CD4-positive, alpha-beta T cell (primary cell): ENCODE measurements at places on chromosomes 6 and 20.

DNA sequence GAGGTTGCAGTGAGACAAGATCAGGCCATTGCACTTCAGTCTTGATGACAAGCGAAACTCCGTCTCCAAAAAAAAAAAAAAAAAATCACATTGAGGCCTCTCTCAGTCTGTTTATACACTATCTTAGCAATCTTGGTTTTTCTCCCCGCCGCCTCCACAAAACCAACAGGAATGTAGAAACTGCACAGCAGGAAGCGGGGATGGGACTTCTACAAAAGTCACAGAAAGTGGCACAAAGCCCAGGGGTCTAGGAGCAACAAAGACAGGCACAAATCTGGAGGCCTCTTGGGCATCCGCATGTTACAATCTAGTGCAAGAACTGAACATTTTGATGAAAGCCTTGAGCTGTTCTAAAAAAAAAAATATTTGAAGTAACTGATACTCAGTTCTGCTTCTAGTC is 48.6 kb downstream of the KDM1B start:
- no peak for DNase-seq

DNA sequence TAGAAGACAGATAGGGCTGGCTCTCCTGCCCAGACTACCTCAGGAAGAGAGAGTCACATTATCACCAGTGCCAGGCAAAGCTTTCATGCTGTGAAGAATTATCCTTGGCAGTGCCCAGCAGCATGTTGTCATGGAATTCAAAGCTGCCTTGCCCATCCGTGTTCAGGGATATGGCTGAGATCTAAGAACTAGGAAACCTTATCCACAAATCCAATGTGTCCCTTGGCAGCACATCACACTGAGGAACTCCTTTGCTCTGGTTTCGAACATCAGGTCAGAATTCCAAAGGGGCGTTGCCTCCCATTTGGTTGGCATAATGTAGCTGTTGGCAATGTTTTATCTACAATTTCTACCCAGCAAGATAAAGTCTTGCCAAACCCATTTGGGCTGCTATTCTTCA is 52.7 kb downstream of the ADGRF1 start:
- DNase-seq = no peak

GRCh38 chr6:163429858-163430448 is 15.4 kb downstream of the QKI start:
- DNase-seq = no peak

DNA sequence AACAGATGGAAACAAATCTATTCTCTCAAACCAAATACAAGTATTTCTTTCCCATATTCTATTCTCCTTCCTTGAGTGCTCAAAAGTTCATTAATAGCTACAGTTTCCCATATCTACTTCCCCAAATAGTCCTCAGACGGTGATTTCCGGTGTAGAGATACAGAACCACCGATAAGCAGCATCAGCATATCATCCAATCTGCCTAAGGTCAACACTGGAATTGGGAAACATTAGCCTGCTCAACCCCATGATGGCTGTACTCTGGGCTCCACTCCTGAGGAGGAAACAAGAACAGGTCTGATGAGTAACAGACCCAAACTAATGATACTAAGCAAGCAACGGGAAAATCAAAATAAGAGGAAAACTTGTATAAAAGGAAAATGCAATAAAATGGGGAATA is 115.6 kb downstream of the EPB41L2 start:
- no peak for DNase-seq

DNA sequence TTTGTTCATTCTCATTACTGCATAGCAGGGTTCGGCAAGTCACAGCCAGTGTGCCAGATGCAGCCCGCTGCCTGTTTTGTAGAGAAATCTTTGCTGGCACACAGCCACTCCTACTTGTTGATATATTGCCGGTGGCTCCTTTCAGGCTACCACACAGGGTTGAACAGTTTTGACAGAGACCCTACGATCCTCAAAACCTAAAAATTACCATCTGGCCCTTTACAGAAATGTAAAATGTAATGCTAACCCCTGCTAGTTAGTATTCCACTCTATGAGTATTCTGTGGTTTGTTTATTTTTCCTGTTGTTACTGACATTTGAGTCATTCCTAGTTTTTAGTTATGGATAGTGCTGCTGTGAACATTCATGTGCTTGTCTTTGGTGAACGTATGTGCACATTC is 11.5 kb downstream of the DHX35 start:
- no peak for DNase-seq

GRCh38 chr6:106083618-106084017 is 2.5 kb upstream of the PRDM1 start:
- no peak for DNase-seq

- no peak for DNase-seq
These were observed 10.1 kb downstream of the LSM14B start for GRCh38 chr20:62132421-62132820.

GRCh38 chr6:150907383-150907782 is 41.9 kb downstream of the MTHFD1L start:
- no peak for DNase-seq

DNA sequence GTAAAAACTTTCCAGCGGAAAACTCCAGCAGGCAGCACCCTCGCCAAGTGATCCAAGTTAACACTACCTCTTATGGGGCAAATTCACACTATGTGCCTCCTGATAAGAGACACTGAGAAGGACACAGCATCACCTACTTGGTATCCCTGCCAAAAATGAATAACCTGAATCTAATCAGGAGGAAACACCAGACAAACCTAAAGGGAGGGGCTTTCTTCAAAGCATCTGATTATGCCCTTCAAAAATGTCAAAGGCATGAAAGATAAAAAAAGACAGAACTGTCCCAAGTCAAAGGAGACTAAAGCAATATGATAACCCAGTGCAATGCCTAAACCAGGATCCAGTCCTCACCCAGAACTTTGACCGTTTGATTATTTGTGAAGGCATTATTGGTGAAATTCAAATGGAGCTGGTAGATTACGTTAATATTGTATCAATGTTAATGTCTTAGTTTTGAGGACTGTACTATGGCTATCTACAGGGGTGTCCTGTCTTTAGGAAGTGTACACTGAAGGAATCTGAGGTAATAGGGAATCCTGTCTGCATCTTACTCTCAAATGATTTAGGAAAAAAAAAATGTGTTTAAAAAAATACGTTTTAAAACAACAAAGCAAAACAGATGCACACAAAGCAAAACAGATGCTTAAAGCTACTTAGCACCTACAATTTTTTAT is 8.3 kb downstream of the TBC1D7 start:
- no peak for DNase-seq

DNA sequence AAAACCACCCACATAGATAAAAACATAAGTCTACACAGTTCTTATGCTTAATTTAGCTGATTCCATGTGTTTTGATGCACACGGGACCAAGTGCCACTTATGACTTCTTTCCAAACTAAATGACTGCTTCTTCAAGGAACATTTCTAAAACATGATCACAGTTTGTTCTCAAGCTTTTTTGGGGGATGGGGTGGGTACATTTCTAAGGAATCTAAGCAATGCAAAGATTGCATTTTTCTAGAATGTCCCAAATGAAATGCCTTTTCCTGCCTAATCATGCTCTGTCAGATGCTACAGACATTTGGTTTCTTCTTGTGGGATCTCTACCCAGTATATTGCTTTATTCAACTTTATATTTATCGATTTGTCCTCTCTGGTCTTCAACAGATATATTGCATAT is 496.8 kb upstream of the JAG1 start:
- no peak for DNase-seq

- no peak for DNase-seq
These were observed 323.1 kb upstream of the AGPAT4 start for GRCh38 chr6:161596807-161597520.

- no peak for DNase-seq
These were observed 20.0 kb downstream of the ITPR3 start for GRCh38 chr6:33641144-33641543.

- peak; percentile 29 for DNase-seq
These were observed 57.3 kb downstream of the LINC00237 start for GRCh38 chr20:21048841-21049273.

DNA sequence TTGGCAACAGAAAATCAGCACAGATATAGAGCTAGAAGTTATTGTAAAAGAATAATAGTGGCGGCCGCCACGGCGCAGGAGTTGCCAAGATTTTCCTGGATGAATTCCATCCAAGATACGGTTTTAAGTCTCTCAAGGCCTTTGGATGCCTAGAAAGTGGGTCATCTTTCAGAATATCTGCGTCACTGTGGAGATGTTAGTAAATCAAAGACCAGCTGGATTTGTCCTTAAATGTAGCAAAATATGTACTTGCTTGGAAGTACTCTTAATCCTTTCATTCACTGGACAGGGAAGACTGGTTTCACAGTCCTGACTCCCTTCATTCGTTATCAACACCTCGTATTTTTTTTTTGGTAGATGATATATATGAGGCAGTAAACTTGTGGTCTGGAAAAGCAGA is 83.0 kb downstream of the SLC22A3 start:
- DNase-seq = no peak

DNA sequence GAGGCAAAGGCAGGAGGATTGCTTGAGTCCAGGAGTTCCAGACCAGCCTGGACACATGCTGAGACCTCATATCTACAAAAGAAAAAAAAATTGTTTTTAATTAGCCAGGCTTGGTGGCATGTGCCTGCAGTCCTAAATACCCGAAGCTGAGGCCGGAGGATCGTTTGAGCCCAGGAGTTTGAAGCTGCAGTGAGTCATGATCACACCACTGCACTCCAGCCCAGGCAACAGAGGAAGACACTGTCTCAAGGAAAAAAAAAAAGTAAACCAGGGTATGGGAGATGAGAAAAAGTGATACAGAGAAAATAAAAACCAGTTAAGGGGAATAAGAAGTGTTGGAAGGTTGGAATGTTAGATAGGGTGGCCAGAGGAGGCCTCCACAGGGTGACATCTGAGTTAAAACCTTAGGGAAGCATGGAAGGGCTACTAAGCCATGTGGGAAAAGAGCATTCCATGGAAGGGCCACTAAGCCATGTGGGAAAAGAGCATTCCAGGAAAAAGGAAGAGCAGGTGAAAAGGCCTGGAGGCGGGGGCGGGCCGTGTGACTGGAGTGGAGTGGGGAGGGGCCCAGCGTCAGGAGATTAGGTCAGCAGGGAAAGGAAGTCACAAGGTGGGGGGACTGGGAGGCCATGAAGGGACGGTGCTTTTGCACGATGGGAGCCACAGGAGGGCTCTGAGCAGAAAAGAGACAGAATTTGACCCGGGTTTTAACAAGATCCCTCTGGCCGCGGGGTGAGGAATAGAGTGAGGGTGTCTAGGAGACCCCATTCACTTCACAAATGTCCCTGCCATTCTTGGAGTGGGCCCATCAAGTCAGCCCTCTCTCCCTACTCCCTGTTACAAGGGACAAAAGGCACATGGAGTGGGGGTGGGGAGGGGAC is 18.3 kb downstream of the CPNE5 start:
- no peak for DNase-seq

GRCh38 chr6:46734867-46735719 is at the start of gene PLA2G7:
Gene PLA2G7, minus strand, starts transcription at chr6:46735375. Its CDS starts 12,484 bp downstream, at chr6:46722891.
- no peak for DNase-seq
